Hippocampal formation (tissue), 2 donors: ENCODE measurements at places on chromosomes 1 and 21.

- no peak for DNase-seq
Measured at GRCh38 chr1:25256578-25256965, 9.3 kb upstream of the RSRP1 start.

- peak; percentile 19 for DNase-seq
Measured at GRCh38 chr1:203199816-203200571, 13.5 kb upstream of the CHI3L1 start.

- DNase-seq, result no peak
Measured at GRCh38 chr1:114043054-114043453, 63.8 kb downstream of the OLFML3 start.

GRCh38 chr1:119606394-119606793 lies 41.7 kb downstream of the ZNF697 start:
- DNase-seq, result no peak

DNA sequence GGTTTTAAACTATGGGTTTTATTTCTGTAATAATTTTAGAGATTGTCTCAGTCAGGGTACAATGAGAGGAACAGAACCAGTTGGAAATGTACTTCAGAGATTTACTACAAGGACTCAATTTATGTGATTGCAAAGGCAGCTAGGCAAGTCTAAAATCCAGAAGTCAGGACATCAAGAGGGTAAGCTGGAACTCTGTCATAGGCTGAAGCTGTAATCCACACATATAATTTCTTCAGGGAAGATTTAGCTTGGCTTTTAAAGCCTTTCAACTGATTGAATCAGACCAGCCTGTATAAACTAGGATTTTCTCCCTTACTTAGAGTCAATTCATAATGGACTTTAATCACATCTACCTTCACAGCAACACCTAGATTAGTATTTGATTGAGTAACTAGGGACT lies 24.3 kb upstream of the LELP1 start:
- DNase-seq, result no peak

GRCh38 chr1:177925006-177925405 lies 44.9 kb downstream of the SEC16B start:
- DNase-seq, result no peak

GRCh38 chr1:155970531-155971167 lies 7.7 kb downstream of the ARHGEF2 start:
- DNase-seq, result peak; percentile 78

- DNase-seq, result no peak
Measured at GRCh38 chr1:54800899-54801759, at the start of gene TTC22. TTC22 (minus strand) TSS chr1:54801323; CDS start chr1:54801163, 160 bp downstream.

DNA sequence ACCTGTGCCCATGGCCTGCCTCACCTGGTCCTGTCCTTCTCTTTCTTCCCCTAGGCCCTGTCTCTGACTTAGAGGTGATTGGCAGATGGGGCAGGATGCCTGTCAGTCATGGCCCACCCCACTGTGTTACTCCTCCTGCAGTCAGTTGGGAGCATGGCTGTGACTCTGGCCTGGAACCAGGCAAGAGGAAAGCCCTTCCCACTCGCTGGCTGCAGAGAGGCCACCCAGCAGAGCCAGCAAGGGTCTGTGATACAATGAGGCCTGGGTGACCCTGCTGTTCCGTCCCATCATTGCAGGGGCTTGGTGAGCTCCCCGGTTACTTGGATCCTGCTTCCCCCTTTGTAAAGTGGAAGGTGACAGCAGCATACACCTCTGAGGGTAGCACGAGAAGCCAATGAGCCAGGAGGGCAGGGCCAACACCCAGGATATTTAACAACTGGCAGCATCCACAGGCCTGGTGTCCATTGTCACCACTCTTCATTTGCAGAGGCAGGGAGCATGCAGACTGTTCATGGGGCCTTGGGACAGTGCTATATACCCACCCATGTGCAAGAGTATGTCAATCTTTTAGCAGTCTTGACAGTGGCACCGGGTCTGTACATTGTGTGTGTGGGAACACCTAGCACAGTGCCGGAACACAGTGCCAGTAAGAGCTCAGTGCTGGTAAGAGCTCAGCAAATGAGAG lies 191.0 kb upstream of the C1orf174 start:
- DNase-seq, result no peak

GRCh38 chr1:19462781-19463503 lies 22.4 kb downstream of the CAPZB start:
- DNase-seq, result no peak

GRCh38 chr1:62995173-62995572 lies 211.2 kb downstream of the ATG4C start:
- no peak for DNase-seq

DNA sequence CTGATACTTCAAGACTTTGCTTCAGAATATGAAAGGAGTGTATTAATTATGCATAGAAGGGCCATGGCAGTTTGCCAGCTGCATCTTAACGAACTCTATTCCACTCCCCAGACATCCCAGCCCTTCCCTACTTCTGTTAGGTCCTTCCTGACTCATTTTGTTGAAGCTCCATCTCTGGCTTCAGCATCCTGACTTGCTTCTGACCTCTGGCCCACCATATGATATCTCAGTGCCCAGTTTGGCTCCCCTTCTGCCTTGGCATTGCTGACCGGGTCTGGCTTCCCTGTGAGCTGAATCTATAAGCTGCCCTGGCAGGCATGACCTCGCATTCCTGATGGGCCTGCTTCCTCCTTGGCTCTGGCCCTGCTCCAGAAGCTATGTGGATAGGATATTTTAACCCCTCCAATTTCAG lies 27.6 kb upstream of the ARHGAP29 start:
- DNase-seq, result no peak

DNA sequence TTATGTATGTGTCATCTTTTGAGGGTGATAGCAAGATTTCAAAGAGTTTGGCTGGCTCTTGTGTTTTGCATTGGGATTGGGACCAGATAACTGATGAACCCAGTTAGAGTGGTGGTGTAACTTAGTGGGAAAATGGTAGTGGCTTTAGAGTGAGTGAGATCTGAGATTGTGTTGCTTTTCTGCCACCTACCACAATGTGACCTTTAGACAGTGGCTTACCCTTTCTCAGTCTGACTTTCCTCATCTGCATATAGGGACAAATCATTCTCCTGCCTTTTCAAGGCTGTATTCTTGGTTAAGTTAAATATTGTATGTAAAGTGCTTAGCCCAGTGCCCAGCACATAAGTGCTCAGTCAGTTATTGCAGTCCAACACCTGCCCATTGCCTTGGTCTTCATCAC lies 31.3 kb downstream of the CENPF start:
- DNase-seq, result no peak

DNA sequence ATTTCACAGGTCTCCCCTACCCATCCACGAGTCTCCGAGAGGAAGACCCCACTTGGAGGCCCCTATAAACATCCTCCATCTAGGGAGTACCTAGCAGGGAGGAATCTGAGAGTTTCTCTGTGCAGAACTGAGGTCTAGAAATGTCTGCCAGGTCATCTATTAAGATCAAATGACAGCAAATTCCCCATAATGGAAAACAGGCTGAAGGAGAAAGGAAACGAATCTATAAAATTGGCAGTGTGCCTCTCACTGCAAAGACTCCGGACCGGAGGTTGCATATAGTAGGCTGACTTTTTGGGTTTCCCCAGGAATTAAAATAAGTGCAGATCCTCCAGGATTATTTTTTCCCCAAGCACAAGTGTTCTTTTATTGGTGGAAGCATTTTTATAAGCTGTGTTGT lies 57.7 kb downstream of the NMNAT2 start:
- DNase-seq, result no peak

DNA sequence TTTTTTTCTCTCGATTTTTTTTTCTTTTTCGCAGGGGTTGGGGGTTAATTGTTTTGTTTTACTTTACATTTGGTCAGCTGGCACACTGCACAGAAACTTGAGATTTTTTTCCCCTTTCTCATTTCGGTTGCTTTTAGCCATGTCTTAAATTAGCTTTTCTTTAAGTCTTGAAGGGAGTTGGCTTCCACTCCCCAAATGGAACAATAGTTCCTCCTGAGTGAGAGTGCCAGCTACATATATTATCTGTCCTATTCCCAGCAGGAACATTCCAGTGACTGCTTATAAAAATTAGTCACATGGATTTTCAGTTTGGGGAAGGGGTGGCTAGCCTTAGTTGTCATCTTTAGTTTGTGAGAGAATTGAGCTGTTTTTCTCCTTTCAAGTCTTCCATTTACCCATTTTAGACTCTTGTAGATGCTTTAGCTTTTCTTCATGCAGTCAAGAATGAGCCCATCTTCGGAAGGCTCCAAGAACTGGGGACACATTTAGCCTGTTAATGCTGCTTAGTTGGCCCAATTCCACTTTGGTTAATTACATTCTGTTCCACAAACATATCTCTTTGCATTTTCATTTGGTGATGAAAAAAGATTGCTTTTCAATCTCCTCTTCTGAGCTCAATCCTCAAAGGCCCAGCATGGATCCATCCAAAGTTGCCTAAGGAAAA lies 510.1 kb upstream of the CXADR start:
- DNase-seq, result no peak

DNA sequence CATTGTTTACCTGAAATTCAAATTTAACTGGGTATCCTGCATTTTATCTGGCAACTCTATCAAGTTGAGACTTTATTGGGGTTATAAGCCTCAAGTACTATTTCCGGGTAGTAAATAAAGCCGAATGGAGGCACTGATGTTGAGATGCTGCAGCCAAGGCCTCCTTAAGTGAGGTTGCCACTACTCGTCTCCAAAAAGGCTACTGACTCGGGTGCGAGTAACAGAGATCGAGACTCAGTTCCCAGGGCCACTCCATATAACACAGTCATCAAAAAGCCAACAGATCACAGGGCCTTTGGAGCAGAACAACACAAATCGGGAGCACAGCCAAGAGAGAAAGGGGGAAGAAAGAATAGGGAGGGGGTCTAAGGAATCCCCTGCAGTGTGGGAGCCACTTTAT lies 524 bp downstream of the COPA start:
- DNase-seq, result no peak

GRCh38 chr1:190000365-190000872 lies 477.2 kb downstream of the BRINP3 start:
- DNase-seq, result no peak

DNA sequence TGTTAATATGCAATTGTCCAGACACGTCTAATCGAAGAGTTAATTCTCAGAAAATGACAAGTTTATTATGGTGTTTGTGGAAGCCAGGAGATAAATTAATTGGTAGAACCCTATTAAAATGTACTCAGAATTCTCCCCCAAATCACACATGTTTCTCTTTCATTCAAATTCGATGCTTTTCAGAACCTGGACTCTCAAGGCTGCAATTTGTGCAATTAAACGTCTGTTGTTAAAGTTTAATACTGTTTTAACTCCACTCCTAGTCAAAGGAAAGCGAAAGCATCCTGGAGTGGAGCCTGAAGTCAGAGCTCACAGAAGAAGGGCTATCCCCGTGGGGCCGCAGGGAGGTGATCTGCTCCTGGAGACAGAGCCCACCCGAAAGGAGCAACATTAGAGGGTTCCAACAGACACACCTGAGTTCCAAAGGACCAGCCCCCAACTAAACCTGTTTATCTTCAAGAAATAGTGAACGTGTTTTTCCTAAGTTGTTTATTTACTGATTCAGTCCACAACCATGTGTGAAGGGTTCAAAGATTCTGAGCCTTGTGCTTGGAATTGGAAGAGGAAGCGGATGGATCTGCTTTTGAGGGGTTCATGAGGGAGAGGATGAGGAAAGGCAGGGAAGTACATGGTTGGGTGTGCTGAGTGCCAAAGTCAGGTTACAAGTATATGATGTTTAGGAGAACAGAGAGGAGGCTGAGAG lies 68.0 kb upstream of the AKT3 start:
- no peak for DNase-seq

GRCh38 chr1:176775378-176775777 lies 312.4 kb downstream of the PAPPA2 start:
- DNase-seq, result no peak

DNA sequence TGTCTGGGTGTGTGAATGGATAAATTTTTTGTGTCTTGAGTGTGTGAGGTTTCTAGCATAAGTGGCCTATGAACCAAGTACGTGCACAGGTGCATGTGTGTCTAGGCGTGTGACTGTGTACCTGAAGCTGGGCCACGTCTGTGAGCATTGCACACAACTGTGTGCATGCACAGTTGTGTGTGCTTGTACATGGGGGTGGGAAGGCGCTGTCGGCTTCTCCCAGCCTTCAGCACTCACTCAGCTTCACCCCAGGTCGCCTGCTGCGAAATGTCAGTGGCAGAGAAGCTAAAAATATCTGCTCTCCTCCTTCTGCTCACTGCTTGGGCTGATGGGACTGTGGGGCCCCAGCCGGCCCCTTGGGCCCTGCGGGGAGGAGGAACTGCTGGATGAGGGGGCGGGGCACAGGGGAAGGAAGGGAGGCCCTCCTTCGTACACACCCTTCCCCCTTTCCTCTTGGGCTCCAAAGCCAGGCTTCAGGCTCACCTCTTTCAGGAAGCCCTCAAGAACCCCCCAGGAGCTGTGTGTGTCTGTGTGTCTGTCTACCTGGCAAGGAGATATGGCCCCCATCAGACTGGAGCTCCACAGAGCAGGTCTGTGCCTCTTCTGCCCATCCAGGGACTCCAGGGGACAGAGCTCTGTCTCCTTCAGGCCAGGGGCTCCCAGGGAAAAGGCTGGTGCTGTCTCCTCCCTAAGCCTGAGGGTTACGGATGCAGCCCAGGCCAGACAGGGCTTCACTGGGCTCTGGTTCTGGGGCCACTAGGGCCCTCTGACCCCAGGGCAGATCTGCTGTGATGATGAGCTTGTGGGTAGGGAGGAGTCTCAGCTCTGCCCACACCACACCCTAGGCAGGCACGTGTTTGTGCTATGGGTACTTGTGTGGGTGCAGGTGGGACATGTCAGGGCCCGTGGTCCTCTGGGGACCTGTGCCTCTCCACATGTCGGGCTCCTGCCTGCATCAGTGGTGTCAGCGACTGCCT lies 35.6 kb upstream of the WASF2 start:
- DNase-seq, result no peak

DNA sequence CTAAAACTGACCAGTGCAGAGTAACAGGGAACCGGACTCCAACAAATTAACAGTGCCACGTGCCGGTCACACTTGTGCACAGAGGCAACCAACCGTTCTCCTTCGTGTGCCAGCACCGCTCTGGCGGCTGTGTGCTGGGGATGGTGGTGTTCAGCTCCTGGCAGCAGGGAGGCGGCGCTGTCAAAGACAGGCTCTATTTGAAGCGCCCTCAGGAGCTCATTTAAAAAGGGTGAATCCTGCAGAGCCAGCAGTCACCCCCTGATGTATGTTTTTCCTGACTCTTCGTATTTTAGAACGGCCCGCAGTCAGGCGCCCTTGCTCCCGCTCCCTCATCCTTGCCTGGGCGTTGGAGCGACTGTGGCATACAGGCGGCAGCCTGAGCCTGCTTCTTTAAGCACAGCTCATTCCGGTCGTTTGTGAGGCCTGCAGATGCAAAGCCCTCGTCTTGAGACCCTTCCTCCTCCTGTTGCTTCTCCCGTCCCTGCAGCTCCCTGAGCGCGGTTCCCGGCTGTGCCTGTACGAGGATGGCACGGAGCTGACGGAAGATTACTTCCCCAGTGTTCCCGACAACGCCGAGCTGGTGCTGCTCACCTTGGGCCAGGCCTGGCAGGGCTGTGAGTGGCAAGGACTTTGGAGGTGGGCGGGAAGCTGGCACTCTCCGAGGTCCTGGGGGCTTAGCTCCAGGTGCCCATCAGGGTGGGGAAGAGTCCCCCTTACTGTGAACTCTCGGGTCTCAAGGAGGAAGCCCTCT lies 1.1 kb downstream of the DFFB start:
- peak; percentile 56 for DNase-seq

GRCh38 chr1:29810121-29811120 lies 574.1 kb downstream of the PTPRU start:
- no peak for DNase-seq

GRCh38 chr1:1683104-1683905 lies 9.3 kb downstream of the SLC35E2B start:
- DNase-seq, result no peak

GRCh38 chr1:154406572-154406879 lies 1.4 kb downstream of the IL6R start:
- no peak for DNase-seq

GRCh38 chr1:154573168-154573510 lies 5.6 kb downstream of the CHRNB2 start:
- no peak for DNase-seq

GRCh38 chr21:30629200-30629599 lies 5.8 kb upstream of the KRTAP20-2 start:
- DNase-seq, result no peak
